MM.1S (cell line): ENCODE measurements at places on chromosomes 16 and 17.

DNA sequence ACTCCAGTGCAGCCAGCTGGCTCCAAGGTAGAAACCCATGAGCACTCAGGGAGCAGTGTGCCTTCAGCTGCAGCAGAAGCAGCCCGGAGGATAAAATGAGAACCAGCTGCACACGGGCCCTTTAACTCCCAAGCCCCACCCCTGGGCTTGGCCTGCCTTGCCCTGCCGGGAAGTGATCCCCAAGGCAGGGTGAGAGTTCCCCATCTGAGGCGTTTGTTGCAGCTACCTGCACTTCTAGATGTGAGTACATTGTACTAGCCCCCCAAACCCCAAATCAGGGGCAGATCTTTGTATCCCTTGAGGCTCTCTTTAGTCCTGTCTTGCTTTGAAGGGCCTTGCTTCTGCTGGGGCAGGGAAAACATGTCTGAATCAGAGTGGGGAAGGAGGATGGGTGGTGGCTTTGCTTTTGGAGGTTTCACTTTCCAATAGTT lies at the start of gene MVP:
TSS of gene MVP (plus strand) at position 192 of the 431 bp plus-strand sequence. CDS start 10,088 bp downstream, outside the sequence.
- DNase-seq, result peak; percentile 78

DNA sequence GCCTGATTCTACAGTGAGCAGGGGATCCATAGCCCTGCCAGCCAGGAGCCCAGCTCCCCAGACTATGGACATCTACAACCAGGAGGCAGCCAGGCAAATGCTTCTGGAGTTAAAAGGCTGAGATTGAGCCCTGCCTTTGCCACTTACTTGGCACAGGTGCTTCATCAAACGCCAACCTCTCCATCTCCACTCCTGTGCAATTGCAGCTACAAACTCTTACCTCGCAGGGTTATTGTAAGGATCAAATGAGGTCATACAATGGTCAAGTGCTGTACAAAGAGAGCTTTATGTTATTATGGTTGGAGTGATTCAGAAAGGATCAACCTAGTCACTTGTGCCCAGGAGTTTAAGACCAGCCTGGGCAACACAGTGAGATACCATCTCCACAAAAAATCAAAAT lies 9.8 kb upstream of the MYO18A start:
- no peak for DNase-seq

DNA sequence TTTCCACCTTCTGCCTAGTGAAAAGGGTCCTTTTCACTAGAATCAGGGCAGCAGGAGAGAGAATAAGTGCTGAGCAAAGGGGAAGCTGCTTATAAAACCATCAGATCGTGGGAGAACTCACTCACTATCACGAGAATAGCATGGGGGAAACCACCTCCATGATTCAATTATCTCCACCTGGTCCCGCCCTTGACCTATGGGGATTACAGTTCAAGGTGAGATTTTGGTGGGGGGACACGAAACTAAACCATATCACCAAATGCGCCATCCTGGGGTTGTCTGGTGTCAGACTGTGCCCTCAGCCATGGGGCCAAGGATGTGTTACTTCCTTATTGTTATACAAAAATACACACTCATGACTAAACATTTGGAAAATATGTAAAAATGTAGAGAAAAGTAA lies 10.4 kb upstream of the KATNB1 start:
- DNase-seq, result no peak

DNA sequence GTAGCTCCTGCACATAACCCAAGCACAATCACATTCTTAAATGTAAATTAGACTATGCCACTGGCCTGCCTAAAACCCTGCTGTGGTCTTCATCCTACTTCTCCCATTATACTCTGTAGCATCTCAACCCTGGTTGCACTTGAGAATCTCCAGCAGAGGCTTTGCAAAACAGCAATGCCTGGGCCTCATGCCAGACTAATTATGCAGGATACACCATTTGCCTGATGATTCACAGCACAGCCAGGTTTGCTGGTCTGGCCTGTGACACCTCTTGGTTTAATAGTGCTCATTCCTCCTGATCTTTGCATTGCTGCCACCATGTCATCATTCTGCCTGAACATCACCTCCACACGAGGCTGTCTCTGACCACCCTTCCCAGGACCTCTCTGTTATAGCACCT lies 491.9 kb upstream of the TOM1L1 start:
- no peak for DNase-seq
